ENCODE measurements at places on chromosomes 3 and 15.

DNA sequence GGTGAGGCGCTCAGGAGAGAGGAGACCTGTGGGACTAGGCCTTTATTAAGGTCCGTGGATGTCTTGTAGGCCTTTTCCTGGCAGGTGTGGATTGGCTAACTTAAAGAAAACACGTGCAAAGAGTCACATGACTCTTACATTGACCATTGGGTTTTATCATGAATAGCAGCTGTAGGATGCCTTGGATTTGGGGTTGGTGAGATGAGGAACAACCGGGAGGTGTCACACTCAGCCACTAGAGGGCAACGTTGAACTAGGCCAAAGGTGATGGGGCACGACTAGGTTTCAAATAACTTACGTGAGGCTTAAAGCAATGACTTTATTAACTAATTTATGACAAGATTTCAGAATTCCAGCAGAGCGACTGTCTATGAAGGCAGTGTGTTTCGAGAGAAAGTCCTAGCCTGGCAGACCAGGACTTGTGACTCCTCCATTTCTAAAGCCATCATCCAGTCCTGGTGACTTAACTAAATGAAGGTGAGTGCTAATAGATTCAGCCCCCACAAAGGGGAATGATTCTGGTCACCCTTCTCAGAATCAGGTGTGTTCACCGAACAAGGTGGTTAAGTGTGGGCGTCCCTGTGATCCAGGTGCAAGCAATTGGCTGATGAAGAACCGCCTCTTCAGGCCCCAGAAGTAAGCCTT, 345.6 kb downstream of the MCTP2 start:
- no peak for DNase-seq

DNA sequence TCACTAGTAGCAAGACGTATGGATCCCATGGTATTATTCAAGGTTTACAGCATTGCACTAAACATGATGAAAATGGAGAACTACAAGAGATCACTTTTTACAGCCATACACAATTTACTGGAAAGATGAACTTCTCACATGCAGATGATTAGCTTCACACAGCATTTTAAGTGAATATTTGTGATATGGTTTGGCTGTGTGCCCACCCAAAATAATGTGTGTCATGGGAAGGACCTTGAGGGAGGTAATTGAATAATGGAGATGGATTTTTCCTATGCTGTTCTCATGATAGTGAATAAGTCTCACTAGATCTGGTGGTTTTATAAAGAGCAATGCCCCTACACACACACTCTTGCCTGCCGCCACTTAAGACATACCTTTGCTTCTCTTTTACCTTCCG, 662.0 kb upstream of the CCDC54 start:
- DNase-seq: no peak

DNA sequence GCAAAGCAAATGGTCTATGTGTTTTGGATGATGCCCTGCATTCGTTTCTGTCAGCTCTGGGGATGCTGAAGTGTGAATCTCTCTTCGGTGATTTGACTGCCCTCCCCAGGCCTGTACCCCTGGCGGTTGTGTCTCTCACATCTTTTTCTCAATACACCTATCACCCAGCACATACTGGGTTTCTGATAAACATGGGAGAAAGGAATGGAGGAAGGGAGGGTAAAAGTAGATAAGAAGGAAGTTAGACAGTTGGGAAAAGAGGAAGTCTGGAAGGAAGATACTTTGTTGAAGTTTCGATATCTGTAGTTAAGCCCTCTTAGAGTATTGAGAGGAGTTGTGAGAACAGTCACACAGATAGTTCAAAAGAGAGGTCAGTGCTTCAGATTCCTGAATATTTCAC, 35.8 kb upstream of the LRTM1 start:
- no peak for DNase-seq

DNA sequence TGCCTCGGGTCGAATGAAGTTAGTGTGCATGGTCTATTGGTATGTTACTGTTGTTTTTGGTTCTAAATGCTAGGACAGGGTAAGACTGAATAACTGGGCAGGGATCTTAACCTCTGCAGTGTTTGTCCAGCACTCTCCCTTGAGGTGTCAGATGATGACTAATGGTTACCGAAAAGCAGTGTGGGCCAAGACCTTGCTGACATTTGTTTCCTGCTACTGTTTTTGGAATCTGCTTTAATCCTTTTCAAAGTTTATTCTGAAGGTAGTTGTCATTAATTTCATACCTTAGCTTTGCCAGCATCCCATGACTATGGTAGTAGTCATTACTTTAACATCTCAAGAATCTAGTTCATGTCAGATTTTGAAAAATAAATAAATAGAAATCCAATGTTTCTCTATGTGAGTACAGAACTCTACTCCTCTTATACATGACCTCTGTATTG, 117.0 kb downstream of the P3H2 start:
- DNase-seq: no peak

DNA sequence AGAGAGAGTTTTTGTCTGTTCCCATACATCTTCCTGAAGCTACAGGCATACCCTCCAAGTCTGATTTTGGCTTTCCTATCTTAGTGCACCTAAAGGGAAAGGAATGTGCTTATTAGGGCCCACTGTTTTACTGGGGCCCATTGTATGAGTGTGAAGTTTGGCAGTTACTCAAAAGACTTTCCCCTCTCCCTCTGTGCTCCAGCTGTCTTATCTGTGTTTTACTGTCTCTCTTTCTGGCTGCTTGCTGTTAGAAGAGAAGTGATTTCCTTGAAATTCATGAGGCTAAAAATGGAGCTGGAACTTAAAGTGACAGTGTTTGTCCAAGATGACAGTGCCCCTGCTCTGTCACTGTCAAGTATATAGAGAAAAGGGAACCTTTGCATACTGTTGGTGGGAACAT, 436.2 kb downstream of the OCA2 start:
- no peak for DNase-seq

DNA sequence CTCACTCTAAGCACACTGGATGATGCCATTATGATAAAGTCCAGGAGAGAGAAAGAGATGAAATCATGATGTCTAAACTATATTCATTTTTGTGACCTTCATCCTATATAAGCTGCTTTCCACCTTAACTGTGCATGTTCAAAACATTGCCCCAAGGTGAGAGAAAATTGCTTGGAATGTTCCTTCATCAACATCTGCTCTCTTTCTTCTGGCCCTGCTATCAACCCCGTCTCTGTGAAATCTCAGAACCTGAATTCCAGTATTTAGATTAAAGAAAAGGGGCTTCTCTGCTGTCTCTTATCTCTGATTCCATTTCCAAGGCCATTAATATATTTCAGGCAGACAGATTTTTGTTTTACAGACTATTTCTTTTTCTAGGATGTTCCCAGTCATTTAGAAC, 47.3 kb upstream of the PHLDB2 start:
- DNase-seq: no peak

DNA sequence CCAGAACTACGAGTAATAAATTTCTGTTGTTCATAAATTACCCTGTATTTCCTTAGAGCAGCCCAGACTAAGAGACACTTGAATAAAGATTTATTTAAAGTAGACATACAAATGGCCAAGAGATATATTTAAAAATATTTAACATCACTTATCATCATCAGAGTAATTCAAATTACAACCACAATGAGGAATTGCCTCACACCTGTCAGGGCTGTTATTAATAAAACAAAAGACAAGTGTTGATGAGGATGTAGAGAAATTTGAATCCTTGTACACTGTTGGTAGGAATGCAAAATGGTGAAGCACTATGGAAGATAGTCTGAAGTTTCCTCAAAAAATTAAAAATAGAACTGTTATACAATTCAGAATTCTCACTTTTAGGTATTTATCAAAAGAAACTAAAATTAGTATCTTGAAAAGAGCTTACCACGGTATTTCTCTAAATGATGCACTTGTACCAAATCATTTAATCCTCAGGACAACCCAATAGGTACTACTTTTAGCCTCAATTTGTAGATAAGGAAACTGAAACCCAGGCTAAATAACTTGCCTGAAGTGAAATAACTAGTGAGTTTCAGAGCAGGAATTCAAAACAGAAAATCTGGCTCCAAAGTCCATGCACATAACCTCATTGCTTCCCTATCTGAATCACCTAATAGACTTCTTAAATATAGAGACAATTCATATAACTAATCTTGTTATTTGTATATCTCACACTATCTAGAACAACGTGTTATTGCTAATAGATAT, 69.4 kb downstream of the ZBTB20 start:
- DNase-seq: no peak

DNA sequence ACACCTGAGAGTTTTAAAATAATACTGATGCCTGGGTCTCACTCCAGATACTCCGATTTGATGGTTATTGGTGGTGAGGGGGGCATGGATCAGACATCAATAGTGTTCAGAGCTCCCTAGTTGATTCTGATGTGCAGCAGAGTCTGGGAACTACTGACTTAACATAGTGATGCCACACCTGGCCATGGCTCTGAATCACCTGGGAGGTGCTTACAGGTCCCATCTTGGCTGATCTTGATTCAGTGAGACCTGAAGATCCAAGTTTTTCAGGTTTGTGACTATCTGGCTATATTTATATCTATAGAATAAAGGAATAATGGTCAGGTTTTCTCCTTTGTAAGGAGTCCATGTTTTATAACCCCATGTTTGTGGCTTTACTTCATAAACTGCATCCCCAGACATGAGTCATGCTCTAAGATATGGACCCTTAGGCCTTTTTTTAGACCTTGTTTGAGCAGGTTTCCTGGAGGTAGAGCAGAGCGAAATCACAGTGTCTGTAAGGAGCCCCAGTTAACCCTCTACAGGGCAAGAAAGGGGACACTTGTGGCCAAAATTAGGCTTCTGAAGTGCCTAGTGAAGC, 101.4 kb downstream of the LARS2 start:
- DNase-seq: no peak

DNA sequence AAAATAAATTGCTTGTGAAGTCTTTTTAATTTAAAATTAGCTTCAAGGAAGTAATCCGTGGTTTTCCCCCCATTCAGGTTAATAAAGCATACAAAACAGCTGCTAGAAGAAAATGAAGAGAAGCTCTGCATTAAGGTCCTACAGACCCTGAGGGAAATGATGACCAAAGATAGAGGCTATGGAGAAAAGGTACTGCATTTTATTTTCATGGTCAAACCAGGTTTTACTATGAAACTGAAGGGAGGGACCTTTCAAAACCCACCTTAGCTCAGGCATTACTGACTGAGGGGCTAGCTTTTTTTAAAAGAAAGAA, 218.5 kb downstream of the ITPR1 start:
- DNase-seq: no peak

- DNase-seq: no peak
These were observed 56.6 kb upstream of the POMGNT2 start for GRCh38 chr3:43162230-43163084.

DNA sequence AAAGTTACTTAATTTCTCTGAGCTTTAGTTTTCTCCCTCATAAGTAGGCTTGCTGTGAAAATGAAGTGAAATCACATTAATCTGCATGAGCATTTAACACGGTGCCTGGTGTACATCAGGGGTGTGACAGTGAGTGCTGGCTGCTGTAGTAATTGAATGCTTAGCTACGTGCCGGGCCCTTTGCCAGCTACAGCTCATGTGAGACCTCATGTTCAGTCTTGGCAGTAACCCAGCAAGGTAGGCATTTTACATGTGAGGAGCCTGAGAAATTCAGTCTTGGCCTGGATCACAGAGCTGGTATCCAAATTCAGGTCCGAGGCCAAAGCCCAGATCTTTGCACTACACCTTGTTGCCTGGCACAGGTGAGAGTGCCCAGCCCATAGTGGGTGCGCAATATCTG, 9.1 kb downstream of the GHRL start:
- no peak for DNase-seq

GRCh38 chr3:52208556-52208955, 10.6 kb downstream of the ALAS1 start:
- no peak for DNase-seq

DNA sequence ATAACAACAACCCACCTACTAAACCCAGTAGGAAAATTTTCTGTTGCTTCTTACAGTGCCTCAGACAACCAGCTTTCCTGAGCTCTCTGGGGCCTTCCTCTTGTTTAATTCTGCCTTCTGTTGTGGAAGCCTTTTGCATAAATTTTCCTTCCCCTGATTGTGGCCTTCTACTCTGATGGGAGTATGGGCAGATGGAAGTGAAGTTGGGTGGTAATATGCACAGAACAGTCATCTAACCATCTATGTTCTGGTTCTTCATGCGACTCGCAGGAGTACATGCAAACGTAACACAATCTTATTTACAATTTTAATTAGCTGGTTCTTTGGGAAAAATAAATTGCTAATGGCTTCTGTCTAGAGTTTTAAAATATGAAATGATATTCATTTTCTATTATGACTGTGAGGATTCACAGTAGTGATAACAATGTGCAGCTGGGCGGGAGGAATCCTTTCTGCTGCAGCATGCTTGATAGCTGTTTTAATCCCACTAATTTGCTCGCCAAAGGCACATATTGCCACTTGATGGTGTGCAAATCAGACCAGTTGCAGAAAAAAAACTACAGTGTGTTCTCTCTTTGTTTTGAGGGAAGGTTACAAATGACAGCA, 311.5 kb upstream of the ROPN1 start:
- no peak for DNase-seq

- no peak for DNase-seq
These were observed 1.1 kb upstream of the OR4F15 start for GRCh38 chr15:101810876-101811275.

DNA sequence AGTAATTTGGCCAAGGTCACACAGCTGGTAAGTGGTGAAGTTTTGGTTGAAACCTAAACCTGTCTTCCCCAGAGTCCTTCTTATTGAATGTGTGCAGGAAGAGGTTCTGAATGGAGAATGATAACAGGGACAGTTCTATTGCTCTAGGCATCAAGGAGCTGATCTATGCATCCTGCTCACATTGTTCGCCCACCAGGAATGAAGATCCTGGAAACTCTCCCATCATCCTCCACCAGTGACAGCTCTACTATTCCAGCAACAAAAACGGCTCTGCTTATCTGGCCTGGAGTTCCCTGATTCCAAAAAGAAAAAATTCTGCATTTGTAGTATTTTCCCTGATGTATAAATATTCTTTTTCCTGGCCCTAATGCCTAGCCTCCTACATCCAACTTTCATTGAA, 16.4 kb upstream of the TNFAIP8L3 start:
- no peak for DNase-seq

DNA sequence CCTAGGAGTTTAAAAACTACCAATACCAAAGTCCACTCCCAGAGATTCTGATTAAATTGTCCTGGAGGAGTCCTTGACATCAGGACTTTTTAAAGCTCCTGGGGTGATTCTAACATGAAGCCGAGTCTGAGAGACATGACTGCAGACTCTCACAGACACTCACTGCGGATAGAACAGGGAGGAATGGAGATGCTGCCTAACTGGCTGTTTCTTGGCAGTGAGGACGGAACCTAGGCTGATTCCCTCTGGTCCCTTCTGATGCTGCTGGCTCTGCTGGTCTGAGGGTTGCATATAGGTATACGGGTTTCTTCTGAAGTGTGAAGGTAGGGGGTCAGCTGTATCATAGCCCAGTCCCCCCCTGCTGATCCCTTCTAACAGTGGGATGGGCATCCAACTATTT, 1.3 kb upstream of the HRG start:
- DNase-seq: no peak

DNA sequence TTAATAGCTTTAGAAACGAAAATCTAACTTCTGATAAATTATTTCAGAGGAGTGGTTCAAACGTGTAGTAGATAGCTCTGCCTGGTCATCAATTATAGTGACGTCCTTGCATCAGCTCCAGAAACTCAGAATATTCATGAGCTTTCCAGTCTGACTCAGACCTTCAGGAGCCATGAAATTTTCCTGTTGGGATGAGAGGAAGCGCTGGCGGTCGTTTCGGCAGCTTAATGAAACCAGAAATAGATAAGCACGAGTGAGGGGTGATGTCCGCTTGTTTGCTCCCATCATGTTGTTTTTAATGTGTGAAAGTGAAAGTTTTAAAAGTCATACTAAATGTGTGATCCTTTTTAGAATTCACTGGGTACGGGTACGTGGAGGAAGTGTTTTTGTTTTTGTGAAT, 141.1 kb downstream of the PGPEP1L start:
- no peak for DNase-seq

- DNase-seq: no peak
These were observed 33.9 kb downstream of the DOCK3 start for GRCh38 chr3:50708620-50709019.

Measured in inflammatory macrophage treated with lipopolysaccharide for 1 hour (primary cell).